IMR-90 (cell line): ENCODE measurements at places on chromosomes 12 and 14. TPM values are rescaled to one million over a fixed set of nuclear protein-coding genes. Genes with fewer than 3 reads are reported as not detected.

KRT74 gene
- total RNA-seq = not detected in 2 replicates

GRCh38 chr14:101509730-101510371 lies 51.4 kb upstream of the DIO3 start:
- no peak for DNase-seq

DNA sequence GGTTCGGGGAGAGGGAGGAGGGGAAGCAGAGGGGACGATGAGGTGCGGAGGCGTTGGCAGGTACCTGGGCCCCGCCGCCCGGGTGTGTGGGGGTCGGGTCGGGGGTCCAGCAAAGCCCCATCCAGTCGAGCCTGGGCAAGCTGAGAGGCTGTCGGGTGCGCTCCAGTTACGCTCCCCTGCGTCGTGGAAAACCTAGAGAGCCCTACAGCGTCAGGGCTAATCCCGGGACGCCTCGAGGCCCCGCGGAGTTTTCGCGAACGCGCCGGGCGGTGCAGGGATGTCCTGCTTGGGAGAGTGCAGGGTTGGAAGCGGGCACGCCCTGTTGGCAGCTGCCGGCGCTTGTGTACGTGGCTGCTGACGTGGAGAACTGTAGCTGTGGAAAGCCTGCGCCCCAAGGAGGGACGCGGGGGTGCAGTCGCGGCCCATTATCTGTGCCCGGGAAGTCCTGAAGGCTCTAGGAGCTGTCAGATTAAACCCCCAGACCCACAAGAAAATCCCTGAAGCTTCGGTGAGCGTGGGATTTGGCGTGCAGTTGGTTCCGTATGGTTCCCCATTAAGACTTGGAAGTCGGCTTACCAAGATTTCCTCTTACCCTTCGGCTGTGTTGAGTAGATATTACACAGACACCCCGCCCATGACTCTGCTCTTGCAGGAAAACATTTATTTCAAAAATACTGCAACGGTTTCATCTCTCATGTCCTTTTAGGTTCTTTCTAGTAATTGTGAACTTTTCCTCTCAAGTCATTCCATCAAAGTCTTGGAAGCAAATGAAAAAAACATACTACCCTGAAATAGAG lies 11.3 kb upstream of the SLC38A2 start:
- DNase-seq = peak; percentile 97

GRCh38 chr12:82600379-82600778 lies 86.3 kb upstream of the TMTC2 start:
- no peak for DNase-seq

- DNase-seq = no peak
Observed at GRCh38 chr12:29970501-29970900, 186.8 kb upstream of the TMTC1 start.

GRCh38 chr14:104563742-104564615 lies 15.6 kb upstream of the C14orf180 start:
- peak; percentile 34 for DNase-seq

GRCh38 chr12:114240288-114240687 lies 165.7 kb downstream of the TBX5 start:
- no peak for DNase-seq
